ENCODE measurements at places on chromosomes 4 and X.

DNA sequence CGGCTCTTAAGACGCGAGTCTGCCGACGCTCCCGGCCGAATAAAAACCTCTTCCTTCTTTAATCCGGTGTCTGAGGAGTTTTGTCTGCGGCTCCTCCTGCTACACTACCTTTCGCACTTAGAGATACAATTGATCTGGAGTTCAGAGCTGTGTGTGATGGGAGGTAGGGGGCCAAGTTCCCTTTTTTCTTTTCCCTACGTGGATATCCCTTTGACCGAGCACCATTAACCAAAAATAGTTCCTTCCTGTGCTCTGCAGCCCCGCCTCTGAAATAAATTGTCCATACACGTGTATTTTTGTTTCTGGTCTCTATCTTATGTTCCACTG, 555 bp upstream of the PGM2 start:
- DNase-seq, result no peak

DNA sequence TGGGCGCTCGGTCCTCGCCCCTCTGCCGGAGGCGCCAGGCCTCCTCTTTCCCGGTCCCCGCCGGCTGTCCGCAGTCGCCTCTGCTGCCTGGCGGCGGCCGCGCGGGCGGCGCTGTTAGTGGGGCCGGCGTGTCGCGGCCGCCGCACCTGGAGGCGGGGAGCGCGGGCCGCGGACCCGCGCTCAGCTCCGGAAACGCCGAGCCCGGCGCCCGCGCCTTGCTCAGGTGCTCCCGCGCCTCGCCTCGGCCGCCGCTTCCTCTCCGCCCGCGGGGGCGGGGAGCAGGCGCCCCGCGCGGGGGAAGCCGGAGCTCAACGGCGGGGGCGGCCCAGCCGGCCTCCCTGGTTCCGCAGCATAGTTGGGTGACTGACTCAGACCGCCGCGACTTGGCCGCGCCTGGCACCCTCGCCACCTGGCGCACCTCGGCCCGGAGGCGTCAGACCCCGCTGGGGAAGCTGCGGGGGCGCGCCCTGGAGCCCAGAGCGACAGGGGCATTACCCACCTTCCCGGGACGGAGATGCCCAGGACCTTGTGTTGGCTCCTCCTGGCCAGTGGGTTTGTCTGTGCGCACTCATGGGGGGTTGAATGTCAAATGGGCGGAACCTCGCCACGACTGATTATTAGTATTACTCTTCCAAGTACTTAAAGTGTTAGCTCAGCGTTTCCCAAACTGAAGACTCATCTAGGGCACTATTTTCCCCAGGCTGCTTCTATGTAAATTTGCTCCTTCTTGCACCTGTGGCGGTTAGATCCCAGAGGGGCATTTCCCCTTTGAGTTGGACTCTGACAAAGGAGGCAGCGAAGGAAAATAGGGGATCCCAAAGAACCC, at the start of gene ARAP2:
ARAP2 (minus strand) TSS at position 258 of the 826 bp plus-strand sequence. CDS start 15,028 bp downstream, outside the sequence.
- peak; percentile 2 for DNase-seq

DNA sequence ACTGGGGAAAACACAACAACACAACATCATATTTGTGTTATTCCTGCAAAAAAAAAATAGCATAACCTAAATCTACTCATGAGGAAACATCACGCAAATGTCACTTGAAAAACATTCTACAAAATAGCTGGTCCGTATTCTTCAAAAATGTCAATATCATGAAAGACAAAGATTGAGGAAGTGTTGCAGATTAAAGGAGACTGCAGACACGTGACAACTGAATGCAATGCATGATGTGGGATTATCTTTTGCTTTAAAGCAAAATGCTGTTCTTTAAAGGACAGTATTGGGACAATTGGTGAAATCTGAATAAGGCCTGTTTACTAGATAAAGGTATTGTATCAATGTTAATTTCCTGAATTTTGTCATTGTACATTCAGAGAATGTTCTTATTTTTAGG, 157.7 kb downstream of the SMIM20 start:
- no peak for DNase-seq

DNA sequence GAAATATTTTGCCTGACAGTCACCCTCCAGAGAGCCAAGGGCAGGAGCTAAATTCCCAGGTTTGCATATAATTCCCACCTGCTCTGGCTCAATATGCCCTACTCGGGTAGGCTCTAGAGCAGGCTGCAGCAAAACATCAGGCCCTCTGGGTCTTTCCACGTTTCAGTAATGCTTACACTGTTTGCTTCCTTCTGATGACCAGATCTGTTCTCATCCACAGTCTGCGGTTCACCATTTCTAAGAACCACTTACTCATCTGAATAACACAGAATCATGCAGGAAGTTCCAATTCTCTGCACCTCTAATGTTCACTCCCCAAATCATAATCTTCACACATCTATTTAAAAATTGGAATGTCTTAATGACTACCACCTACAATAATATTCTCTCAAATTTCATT, 141.4 kb downstream of the PPP3CA start:
- peak; percentile 37 for DNase-seq

DNA sequence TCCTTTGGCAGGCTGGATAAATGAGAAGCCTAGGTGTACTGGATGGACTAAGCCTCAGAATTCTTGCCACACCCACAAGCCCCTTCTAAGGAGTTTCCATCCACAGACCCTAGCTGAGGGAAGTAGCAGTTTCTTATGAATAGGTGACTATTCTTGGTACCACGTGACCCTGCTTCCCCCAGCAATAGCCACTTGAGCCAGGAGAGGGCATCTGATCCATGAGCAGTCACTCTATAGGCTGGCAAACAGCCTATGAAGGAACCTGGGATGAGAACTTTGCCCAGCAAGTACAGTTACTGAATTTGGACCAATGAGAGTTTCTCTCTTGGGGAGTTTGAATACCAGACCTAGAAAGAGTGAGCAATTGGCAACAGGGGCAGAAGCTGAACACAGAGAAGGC, 84.0 kb downstream of the RTL9 start:
- DNase-seq, result peak; percentile 18

DNA sequence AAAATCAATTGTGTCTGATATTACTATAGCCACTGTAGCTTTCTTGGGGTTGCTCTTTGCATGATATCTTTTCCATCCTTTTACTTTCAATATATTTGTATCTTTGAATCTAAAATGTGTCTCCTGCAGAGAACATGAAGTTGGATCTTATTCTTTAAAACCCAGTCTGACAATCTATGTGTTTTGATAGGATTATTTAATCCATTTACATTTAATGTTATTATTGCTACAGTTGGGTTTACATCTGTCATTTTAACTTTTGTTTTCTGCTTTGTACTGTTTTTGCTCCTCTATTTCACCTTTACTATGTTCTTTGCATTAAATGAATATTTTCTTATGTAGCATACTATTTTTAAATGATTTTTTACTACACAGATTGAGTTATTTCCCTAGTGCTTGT, 230.9 kb downstream of the ANTXR2 start:
- no peak for DNase-seq

GRCh38 chr4:153522802-153523094, 56.6 kb downstream of the TMEM131L start:
- DNase-seq, result no peak

DNA sequence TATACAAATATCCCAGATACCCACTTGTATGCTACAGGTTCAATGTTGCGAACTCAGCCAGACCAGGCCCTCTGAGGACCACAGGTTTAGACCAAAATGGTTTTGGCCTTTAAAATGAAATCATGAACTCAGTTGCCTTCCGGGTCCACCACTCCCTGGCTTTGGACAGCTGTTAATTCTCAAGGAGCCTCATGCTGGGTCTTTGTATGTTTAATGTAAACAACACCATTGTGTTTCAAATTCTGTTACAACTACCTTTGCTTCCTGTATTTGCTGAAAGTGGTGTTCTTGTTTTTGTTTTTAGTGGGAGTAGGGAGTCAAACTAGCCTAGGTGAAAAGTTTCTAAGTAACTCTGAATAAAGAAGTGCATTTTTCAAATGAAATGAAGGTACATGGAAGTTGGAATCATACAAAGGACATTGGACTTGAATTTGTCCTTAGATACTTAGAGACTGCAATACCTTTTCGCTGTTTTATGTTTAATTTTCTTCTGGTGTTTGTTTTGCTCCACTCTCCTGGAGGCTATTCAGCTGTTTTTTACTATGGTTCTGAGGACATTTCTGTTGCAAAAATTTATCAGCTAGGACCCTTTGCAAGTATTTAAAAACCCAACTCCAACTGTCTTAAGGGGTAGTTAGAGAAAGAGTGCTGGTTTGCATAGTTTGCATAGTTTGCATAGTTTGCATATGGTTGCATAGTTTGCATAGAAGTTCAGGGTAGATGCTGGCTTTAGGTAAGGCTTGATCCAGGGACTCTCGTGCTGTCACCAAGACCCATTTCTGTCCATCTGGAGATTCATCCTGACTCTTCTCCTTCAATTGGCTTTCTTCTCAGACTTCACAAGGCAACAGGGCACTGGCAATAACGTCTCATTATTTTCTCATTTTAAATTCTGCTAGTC, 70.1 kb downstream of the MID1IP1 start:
- no peak for DNase-seq

DNA sequence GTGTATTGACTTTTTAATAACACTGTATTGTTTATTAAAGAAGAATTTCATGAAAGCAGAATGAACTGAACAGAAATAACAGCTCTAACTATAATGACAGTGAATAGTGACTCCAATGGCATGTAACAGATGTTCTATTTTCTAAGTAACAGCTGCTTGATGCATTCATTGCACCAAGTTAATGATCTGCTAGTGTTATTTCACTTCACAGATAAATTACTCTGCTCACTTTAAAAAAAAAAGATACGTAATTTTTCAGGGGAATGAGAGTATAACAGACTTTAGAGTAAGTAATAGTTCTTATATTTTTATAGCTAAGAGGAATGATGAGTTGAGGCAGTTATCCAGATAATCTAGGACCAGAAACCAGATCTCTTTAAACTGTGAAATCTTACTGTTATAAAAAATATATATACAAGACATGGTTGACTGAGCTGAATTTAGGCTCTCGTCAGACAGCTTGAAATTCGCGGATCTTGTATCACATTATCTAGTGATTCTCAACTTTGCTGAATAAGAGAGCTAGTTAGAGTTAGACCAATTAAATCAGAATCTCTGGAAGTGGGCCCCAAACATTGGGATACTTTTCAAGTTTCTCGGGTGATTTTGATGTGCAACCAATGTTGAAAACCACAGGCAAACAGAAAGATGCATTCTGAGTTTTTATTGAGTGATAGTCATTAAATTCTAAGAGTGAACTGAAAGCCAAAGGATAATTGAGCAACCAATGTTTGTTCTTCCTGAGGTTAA, 840.7 kb downstream of the DMD start:
- no peak for DNase-seq

DNA sequence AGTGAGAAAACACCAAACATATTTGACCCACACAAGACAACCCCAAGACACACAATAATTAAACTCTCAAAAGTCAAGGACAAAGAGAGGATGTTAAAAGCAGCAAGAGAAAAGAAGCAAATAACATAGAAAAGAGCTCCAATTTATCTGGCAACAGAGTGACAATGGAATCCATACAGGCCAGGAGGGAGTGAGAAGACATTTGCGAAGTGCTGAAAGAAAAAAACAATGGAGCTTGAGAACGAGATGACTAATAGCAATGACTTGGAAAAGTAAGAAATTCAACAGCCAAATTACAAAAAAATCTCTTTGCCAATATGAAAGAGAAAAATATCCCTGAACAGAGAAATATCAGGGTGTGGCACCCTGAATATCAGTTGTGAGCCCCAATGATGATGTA, 61.6 kb downstream of the MAD2L1 start:
- no peak for DNase-seq

- no peak for DNase-seq
Observed at GRCh38 chrX:40511258-40511657, 69.5 kb upstream of the ATP6AP2 start.

GRCh38 chr4:77232653-77233052, 75.6 kb downstream of the CCNG2 start:
- DNase-seq, result no peak

DNA sequence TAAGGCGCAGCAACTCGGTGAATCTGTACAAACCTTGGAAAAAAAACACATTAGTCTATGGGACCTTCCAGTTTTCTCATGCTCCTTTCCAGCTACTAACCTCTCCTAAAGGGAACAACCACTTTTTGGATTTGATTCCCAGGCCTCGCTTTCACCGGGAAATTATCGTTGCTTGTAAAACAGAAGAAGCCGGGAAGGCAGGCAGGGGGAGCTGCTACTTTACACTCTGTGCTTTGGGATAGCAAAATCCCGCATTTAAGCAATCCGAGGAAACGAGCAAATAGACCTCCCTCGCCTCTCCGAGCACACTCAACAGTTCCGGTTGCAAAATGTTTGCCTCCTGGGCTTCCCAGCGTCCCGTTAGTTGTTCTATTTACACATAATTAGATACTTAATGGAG, 1.2 kb downstream of the CD38 start:
- peak; percentile 75 for DNase-seq

- no peak for DNase-seq
Observed at GRCh38 chr4:36385951-36386571, 104.6 kb downstream of the DTHD1 start.

DNA sequence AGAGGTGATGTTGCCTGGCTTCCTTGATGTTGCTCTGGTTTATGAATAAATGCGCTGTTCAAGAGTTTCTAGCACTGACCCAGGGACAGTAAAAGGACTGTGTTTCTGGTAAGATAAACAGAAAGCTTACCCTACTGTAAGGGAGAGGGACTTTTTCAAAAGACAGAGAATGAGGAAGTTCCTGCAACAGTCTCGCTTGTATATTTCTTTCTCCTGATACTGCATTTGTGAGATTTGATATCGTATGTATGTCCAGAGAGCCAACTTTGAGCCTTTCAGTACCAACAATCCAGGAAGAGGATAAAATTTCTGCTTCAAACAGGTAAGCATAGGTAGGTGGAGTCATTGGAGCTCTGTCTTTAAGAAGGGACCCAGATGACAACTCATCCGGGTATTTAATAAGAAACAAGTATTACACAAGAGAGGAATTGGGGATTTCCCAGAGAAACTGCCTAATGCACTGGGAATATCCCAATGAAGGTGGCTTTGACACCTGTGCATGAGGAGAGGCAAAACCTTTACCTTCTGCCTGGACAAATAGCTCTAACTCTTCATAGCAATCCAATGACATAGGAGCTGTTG, 773 bp downstream of the DAPP1 start:
- no peak for DNase-seq

DNA sequence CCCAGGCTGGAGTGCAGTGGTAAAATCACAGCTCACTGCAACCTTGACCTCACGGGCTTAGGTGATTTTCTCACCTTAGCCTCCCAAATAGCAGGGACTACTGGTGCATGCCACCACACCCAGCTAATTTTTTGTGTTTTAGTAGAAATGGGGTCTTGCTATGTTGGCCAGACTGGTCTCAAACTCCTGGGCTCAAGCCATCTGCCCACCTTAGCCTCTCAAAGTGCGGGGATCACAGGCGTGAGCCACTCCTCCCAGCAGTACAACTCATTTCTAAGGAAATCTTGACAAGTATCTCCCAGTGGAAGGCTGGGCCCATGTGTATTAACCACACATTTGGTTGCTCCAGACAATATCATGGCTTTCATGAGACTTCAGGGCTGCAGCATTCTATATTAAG, 20.4 kb upstream of the PDLIM5 start:
- no peak for DNase-seq

GRCh38 chr4:2570551-2571222, 34.2 kb downstream of the FAM193A start:
- no peak for DNase-seq

GRCh38 chrX:65658229-65658628, 9.2 kb upstream of the MSN start:
- DNase-seq, result no peak

- DNase-seq, result no peak
Observed at GRCh38 chr4:36236159-36236558, 8.2 kb downstream of the ARAP2 start.

Data from cardiac fibroblast (primary cell).